ENCODE measurements at places on chromosomes 5 and 9. TPM values are rescaled to one million over a fixed set of nuclear protein-coding genes. Genes with fewer than 3 reads are reported as not detected.

GRCh38 chr5:119313658-119314605 is 41.9 kb upstream of the TNFAIP8 start:
- no peaks in the 10 kb centered on the region for H3K36me3 ChIP-seq
- DNase-seq: no peak
- H3K27me3 ChIP-seq: no peaks in the 10 kb centered on the region
- peaks cover 11% of the 10 kb centered on the region for H3K4me1 ChIP-seq
- no peak overlapping the region for H3K27ac ChIP-seq

- no peaks in the 10 kb centered on the region for H3K27me3 ChIP-seq
- H3K4me3 ChIP-seq: no peak overlapping the region
- H3K27ac ChIP-seq: no peak overlapping the region
- no peaks in the 10 kb centered on the region for H3K4me1 ChIP-seq
- DNase-seq: no peak
Observed at GRCh38 chr5:145010834-145011233, 824.3 kb downstream of the PRELID2 start.

DNA sequence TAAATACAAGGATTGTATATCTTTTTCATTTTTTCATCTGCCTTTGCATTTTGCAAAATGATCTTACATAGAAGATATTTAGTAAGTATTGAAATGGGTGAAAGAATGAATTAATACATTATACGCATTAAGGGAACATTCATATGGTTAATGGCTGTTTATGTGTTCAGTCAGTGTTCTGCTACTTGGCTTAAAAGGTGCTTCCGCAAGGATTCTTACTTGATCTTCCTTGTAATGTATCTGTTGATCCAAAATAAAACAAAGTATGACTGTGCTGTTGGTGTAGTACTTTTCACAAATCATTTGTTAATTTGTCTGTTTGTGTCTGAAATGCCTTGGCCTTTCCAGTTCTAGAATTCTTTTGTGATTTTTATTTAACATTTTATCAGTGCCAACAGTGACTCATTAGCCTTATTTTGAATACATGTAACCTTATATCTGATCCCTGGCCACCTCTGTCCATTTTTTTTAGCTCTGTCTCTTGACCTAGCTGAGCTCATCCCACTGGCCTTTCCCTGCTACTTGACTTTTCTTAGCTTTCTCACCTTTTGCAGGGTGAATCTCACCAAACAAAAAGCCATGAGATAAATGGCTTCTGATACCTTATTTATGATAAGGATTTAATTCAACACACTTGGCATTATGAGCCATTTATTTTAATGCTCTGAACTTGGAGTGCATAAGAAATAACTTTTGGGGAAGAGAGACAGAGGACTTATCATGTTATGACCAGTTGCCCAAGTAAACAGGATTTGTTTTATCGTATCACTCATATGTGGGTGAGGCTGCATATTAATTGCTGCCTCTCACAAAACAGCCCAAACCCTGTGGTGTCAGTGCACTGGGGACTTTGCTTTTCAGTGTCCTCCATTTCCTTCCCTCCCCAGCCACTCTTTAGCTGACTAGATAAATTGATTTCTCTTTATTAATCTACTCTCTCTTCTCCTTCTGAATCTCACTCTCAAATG is 340.3 kb downstream of the KDM4C start:
- no peak overlapping the region for H3K27ac ChIP-seq
- H3K4me3 ChIP-seq: no peak overlapping the region
- H3K27me3 ChIP-seq: no peaks in the 10 kb centered on the region

DNA sequence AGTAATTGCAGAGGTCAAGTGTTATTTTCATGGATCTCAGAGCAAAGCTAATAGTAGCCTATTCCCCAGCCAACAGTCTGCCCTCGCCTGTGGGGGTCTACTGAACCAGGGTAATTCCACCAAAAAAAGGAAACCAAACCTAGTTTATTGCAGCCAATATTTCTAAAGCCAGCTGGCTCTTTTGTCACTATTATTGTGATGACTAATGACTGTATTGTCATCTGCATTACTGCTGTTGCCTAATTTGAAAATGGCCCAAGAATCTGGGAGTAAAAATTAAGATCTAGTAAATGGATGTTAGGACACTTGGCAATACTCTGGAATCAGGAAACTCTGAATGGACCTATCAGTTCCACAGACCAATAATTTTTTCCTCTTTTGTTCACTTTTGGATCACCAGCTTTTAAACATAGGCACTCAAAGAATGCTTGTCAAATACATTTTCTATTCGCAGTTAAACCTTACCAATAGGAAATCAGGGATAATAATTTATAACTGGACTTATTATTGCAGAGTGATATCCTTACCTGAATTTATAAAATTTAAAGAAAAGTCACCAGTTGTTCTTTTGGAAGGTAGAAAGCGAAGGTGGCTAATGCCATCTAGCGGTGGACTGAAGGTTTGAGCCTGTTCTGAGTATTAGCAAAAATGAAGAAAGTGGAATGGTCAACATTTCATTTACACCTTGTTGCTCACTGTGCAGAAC is 69.2 kb downstream of the SYK start:
- H3K27ac ChIP-seq: no peak overlapping the region
- H3K4me3 ChIP-seq: no peak overlapping the region
- H3K4me1 ChIP-seq: no peaks in the 10 kb centered on the region
- H3K27me3 ChIP-seq: no peaks in the 10 kb centered on the region
- DNase-seq: peak; percentile 43

DNA sequence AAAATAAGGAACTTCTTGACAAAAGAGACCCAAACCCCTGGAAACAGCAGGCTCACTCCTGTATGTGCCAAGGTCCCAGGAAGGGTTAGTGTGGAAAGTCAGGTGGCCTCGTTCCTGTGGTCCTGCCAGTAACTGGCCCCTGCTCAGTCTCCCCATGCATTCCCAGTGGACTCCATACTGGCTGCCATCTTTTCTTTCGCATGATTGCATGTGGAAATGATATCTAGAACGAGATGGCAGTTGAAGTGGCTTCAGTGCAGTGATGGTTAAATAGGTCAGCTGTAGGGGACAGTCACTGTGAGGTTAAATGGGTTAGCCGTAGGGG is 30.4 kb downstream of the AHRR start:
- H3K4me1 ChIP-seq: no peaks in the 10 kb centered on the region
- no peak overlapping the region for H3K4me3 ChIP-seq
- H3K27ac ChIP-seq: no peak overlapping the region

GRCh38 chr5:128163991-128164390 is 80.4 kb downstream of the SLC12A2 start:
- H3K4me3 ChIP-seq: no peak overlapping the region
- H3K27ac ChIP-seq: no peak overlapping the region
- no peaks in the 10 kb centered on the region for H3K27me3 ChIP-seq
- no peak for DNase-seq

DNA sequence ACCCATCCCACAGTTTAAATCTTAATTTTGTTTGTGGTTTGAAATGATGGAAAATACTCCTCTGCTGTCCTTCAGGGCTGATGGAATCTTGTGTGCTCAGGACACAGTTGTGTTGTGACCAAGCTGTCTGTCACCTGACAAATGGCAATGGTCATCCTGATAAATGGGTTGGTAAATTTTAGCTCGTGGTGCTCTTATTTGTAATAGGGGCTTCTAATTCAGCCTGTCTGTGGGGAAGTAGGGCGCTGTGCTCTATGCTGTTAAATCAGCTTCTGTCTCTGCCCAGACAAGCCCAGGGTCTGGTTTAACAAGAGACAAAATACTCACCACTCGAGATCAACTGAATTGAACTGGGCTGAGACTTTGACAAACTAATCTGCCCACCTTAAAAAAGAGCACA is 4.5 kb downstream of the LRRTM2 start:
- H3K27ac ChIP-seq: no peak overlapping the region
- H3K4me3 ChIP-seq: no peak overlapping the region
- no peaks in the 10 kb centered on the region for H3K36me3 ChIP-seq

DNA sequence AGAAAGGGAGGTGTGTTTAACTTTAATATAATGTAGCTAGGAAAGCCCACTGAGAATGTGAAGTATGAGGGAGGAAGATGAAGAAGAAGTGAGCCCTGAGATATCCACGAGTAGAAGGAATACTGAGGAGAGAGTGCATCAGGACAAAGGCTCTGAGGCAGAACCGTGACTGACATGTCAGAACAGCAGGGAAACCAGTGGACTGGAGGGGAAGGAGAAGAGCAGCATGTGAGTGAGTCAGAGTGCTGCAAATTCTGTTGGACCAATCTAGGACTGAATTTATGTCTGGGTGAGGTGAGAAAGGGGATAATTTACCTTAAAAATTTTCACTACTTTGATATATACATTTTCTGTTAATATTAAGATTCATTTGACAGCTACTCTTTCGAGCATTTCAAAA is 110.3 kb downstream of the ST8SIA4 start:
- H3K27me3 ChIP-seq: no peaks in the 10 kb centered on the region
- H3K4me1 ChIP-seq: peaks cover 7% of the 10 kb centered on the region
- H3K27ac ChIP-seq: no peak overlapping the region
- H3K4me3 ChIP-seq: no peak overlapping the region
- no peaks in the 10 kb centered on the region for H3K36me3 ChIP-seq

GRCh38 chr5:1504069-1504595 is 19.6 kb downstream of the LPCAT1 start:
- H3K4me1 ChIP-seq: no peaks in the 10 kb centered on the region
- H3K27ac ChIP-seq: no peak overlapping the region
- no peak overlapping the region for H3K4me3 ChIP-seq
- no peaks in the 10 kb centered on the region for H3K27me3 ChIP-seq

GRCh38 chr5:155711882-155712281 is 615.1 kb upstream of the SGCD start:
- H3K36me3 ChIP-seq: no peaks in the 10 kb centered on the region
- H3K4me3 ChIP-seq: no peak overlapping the region
- DNase-seq: no peak
- H3K27me3 ChIP-seq: no peaks in the 10 kb centered on the region
- no peaks in the 10 kb centered on the region for H3K4me1 ChIP-seq

DNA sequence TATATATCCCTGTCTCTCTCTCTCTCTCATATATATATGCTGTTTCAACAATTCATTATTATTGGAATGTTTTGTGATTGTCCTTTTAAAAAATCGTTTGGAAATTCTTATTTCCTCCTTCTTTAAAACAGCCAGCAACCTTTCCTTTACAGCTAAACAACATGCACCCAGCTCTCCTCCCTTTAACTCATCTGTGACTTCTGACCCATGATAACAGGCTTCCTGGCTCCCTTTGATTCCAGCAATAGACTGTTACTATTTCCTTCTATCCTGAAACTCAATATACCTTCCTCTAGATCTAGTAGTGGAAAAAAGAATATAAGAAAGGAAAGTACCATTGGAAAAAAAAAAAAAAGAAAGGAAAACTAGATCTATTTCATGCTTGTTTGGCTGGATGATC is 254.7 kb upstream of the RGMB start:
- no peak overlapping the region for H3K27ac ChIP-seq
- DNase-seq: no peak

DNA sequence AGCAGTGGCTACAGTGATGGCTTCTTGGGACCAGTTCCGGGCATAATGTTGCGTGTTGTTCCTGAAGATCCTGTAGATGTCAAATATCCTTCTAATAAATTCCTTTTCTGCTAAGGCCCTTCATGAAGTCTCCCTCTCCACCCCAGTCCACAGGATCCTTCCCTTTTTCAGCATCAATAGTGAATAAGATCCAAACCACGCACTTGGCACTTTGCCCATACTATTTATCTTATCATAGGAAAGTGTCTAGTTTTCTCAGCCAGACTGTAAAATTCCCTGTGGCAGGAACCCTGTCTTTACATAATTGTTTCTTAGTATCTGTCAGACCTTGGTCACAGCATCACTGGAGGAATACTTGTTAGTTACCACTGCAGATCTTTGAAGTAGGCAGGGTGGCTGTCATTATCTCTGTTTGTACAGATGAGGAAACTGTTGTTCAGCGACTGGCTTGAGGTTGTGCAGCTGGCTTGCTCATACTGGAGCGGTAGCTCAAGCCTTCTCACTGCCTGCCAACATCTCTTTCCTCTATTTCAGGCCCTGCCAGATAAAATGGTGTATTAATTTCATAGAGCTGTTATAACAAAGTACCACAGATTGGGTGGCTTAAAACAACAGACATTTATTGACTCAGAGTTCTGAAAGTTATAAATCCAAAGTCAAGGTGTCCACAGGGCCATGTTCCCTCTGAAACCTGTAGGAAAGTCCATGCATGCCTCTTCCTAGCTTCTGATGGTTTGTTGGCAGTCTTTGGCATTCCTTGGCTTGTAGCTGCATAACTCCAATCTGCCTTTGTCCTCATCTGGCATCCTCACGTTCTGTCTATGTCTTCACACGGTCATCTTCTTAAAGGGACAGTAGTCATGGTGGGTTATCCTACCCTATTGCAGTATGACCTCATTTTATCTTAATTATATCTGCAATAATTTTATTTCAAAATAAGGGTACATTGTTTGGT is 33.5 kb upstream of the APC start:
- DNase-seq: peak; percentile 19
- no peak overlapping the region for H3K4me3 ChIP-seq
- H3K4me1 ChIP-seq: peaks cover 12% of the 10 kb centered on the region
- H3K27me3 ChIP-seq: no peaks in the 10 kb centered on the region

DNA sequence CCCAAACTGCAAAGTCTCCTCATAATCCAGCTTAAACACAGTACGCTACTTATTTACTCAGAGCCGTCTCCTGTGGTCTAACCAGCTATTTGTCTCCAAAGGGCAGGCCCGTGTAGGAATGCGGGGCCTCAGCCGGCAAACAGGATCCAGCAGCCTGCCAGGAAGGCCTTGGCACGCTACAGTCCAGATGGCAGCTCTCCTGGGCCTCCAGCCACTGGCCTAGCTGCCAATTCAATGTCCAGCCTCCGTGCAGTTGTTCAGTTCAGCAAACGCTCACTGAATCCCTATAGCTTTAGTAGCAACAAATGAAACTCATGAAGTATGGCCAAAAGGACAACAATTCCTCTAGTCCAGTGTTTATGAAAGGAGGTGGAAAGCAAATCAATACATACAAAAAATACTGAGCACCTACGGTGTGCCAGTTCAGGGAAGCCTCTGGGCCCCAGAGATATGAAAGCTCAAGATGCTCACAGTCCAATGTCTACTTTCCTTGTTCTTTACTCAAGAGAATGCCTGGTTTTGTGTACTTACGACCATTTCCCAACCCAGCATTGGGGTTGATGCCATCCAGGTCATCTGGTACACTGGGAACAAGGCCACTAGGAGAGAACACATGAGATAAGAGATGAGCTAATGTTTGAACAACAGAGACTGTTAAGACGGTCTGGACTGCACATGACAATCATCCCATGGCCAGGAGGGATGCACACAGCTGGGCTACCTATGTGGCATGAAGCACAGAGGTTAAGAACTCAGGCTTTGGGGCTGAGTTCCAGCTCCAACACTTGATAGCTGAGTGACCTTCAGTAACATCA is 8.3 kb downstream of the CDK5RAP2 start:
- no peak overlapping the region for H3K4me3 ChIP-seq
- peaks cover 15% of the 10 kb centered on the region for H3K4me1 ChIP-seq
- no peaks in the 10 kb centered on the region for H3K27me3 ChIP-seq
- H3K36me3 ChIP-seq: peaks cover 7% of the 10 kb centered on the region
- H3K27ac ChIP-seq: peak overlapping the region; percentile 61

Gene FOXD4
- total RNA-seq: 0.99 TPM

Gene SH3GL2
- 0.78 TPM for total RNA-seq

Gene DBH
- not detected for total RNA-seq

Gene PALM2AKAP2
- total RNA-seq: 2.1 TPM

Gene N4BP3
- 0.52 TPM for total RNA-seq

Gene FGD3
- 12.2 TPM for total RNA-seq

Gene TEK
- total RNA-seq: 4.6 TPM

Gene CDK9
- 58.7 TPM for total RNA-seq

Gene NR2F1-AS1
- 4.9 TPM for total RNA-seq
